HuH-7.5 (cell line): ENCODE measurements at places on chromosomes 7 and 10.

DNA sequence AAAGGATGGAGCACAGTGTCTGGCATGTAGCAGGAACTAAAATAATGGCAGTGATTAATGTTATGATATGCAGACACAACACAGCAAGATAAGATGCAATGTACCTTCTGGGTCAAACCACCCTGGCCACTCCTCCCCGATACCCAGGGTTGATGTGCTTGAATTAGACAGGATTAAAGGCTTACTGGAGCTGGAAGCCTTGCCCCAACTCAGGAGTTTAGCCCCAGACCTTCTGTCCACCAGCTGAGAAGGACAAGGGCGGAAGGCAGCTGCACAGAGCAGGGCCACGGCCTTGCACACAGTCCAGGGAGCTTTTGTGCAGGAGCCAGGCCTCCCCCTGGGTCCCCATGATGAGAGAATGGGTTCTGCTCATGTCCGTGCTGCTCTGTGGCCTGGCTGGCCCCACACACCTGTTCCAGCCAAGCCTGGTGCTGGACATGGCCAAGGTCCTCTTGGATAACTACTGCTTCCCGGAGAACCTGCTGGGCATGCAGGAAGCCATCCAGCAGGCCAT lies at the start of gene RBP3:
RBP3 (plus strand) TSS at position 226 of the 514 bp plus-strand sequence; CDS start at position 348, 122 bp downstream.
- DNase-seq = no peak

DNA sequence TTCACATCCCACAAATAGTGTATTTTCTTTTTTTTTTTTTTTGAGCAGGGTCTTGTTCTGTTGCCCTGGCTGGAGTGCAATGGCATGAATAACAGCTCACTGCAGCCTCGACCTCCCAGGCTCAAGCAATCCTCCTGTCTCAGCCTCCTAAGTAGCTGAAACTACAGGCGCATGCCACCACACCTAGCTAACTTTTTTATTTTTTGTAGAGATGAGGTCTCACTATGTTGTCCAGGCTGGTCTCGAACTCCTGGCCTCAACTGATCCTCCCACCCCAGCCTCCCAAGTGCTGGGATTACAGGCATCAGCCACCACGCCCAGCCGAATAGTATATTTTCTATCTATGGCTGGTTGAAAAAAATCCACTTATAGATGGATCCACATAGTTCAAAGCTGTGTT lies 12.5 kb downstream of the EZH2 start:
- DNase-seq = no peak

- no peak for DNase-seq
Measured at GRCh38 chr7:70655694-70656093, 476.2 kb upstream of the GALNT17 start.

DNA sequence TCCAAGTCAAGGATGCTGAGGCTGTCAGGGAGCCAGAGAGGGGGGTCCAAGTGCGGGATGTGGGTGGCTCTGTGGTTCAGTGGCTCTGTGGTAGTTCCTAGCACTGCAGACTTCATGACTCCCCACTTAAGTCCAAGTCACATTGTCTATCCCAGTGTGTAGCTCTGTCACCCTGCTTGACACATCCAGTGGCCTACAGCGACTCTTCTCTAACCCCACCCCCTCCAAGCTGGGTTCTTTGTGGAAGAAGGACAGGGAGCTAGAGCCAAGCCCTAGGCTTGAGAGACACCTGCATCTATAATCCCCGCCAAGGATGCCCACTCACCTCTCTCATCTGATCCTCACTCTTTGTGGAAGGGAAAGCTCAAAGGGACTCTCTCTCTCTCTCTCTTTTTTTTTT lies 57.6 kb downstream of the ADCYAP1R1 start:
- no peak for DNase-seq
